ENCODE measurements at places on chromosomes 2 and 18.

DNA sequence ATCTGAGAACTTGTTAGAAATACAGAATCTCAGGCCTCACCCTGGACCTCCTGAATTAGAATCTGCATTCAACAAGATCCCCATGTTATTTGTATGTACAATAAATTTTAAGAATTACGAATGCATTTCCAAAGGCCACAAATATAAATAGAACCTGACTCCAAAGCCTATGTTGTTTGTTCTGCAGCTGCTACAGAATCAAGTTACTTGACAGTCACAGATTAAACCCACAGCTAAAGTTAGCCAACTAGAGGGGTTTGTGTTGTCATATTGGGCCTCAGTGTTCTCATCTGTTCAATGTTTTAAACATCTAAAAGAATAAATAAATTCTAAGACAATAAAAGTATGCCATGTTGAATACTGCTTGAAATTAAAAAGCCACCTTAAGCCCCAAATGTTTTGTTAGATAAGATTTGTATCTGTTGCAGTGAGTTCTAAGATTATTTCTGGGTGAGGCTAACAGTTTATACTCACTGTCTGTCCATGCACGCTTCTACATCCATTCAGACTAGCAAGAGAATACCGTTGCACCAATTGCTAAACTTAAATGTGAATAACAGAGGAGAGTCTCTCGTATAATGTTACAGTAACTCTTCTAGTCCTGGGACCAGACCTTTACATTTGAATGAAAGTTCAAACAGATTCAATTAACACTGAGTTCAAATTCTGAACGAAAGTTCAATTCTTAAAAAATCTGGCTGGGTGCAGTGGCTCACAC is 200.4 kb downstream of the MEMO1 start:
- DNase-seq: no peak

DNA sequence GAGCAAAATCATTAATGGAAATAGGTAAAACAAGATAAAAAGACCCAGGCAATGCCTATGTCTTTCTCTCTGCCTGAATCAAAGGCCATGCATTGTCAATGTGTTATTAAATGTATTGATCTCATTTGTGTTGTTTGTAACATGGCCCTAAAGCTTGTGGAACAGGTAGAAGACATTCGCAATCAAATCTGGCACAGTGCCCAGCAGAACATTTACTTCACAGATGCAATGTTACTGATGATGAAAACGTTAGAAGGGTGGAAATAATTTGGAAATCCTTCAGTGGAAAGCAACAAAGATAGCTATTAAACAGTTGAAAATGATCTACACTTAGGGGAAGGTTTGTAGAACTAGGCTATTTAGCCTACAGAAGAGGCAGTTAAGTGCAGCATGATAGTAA is 368.2 kb downstream of the EPHA4 start:
- DNase-seq: no peak

DNA sequence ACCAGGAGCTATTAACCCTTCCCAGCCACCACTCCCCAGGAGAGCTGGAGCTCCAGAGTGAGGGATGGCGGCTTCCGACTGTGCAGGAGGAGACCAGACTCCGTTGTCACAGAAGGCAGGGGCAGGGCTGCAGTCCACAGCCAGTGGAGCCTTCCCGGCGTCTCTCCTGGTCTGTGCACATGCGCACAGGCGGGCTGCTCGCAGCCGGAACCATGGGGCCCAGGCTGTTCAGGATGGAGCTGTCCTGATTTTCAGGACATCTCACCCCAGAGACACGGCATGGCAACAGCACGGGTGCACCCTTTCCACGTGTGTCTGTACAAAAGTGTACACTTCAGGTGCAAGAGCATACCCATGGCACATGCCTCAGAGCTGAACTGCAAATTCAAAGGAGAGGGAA is 28.9 kb downstream of the EIPR1 start:
- DNase-seq: peak; percentile 34

- DNase-seq: no peak
Measured at GRCh38 chr2:232779465-232779864, 3.1 kb upstream of the KCNJ13 start.

GRCh38 chr2:11103984-11104793 is 51.1 kb upstream of the SLC66A3 start:
- DNase-seq: no peak

DNA sequence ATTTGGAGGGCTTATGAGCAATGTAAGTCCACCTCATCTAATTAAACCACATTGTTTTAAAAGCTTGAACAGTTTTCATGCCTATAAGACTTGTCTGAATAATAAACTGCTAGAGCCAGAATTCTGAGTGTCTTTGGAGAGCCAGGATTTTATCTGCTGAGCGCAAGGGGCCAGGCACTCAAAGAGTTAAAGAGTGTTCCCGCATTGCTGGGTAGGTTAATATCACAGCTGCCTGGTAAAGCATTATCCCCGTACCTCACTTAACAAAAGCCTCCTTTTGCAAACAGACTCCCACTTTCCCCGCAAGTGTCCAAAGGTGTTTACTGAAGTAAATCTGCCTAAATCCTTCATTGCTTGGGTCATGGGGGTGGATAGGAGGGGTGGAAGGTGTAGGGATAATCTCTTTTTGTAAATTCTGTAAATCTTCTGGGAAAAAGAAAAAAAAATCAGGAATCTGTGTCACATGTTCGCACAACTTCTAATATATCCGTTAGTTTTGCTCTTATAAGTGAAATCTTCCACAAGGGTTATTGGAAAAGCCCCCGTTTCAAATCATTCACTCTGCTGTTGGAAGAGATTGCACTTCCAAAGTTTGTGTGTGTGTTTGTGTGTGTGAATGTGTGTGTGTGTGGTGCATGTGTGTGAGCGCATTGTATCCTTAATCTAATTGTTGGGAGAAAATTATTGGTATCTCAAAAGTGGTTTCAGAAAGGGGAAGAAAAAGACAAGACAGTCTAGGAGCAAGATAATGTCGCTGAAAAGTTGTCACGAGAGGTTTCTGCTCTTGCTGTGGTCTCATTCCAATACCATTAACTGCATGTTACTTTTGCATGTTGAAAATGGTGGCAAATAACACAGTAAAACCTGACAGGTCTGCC is 10.7 kb downstream of the ZEB2 start:
- DNase-seq: no peak

DNA sequence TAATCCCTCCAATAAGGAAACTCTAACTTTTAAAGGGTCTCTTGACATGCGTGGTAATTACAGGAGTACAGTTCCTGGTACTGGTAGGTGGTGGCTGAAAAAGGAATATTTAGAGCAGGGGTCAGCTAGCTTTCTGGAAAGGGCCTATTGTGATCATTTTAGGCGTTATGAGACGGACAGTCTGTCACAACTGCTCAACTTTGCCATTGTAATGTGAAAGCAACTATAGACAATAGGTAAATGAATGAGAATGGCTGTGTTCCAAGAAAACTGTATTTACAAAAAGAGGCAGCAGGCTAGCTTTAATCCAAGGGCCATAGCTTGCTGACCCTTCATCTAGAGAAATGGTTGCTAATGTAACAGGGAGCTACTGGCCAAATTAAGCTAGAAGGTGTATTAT is 177.7 kb upstream of the LRRTM1 start:
- DNase-seq: no peak

DNA sequence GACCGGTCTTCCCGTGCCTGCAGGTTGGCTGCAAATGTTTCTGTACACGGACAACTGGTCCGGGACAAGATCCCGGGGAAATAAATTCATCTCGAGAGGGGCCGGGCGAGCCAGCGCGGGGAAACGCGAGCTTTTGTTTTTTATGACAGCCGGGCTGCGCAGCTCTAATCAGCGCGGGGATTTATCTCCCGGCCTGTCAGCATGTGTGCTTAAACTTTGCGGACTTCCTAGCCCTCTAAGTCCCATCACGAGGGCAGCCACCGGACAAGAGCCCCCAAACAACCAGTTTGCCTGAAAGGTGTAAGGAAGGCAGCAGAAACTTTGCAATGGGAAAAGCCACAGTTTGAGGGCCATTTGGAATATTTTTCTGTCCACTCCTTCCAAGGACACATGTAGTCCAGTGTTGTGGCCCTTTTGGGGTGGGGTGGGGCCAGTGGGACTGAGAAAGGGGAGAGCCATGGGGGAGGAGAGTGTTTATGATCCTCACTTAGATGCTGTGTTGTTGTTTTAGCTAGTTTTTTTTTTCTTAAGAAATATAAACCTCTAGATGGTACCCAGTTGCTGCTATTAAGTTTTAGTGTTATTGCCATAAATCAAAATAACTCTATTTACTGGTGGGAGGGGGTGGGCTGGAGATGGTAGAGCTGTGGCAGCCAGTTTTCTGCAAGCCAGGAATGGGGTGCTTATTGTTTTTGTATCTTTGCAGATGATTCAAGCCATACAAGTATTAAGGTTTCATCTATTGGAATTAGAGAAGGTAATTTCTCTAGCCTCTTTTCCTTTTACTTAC is 6.0 kb downstream of the MEIS1 start:
- DNase-seq: no peak

DNA sequence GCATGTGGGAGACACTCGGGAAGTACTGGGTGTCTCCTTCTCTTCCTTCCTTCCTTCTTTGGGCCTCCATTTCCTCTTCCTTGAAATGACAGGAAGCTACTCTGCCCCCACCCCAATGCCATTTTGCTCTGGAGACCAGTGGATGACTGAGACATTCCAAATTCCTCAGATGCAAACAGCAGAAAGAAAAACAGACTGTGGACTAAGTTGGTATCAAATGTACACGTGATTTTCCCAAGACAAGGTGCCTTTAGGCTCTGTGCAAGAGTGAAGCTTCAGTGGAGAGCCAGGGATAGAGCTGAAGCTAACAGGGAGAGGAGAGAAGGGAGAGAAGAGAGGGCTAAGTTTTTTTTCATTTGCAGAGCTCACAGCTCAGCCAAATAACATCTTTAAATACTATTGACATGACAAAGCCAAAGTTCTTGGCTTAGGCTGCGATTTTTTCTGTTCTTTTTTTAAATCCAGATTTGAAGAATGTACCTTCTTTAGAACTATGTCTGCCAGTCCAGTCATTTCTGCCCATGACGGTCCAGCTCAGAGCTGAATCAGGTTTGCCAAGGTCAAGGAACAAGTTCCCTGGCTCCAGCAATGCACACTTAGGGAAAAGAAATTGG is 84.5 kb upstream of the LCLAT1 start:
- no peak for DNase-seq

- no peak for DNase-seq
Measured at GRCh38 chr2:205566606-205567168, 115.6 kb upstream of the NRP2 start.

DNA sequence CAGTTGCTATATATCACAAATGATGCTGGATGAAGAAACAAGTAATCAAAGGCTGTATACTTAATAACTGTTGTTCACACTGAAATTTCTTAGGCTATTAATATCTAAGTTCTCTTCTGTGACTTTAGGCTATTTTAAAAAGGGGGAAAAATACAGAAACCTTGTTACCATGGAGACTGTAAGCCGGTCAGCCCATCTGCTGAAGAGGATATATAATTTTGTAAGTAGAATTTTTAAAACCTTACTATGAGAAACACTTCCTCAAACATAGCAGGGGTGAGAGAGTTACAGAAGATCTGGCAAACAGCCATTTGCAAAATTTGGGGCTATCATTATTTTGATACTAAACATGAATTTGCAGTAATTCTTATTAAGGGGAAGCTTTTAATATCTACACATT is 27.8 kb downstream of the CACNB4 start:
- DNase-seq: no peak

- no peak for DNase-seq
Measured at GRCh38 chr2:204264085-204264553, 281.2 kb upstream of the PARD3B start.

GRCh38 chr2:108633409-108633808 is 85.9 kb upstream of the RANBP2 start:
- no peak for DNase-seq

DNA sequence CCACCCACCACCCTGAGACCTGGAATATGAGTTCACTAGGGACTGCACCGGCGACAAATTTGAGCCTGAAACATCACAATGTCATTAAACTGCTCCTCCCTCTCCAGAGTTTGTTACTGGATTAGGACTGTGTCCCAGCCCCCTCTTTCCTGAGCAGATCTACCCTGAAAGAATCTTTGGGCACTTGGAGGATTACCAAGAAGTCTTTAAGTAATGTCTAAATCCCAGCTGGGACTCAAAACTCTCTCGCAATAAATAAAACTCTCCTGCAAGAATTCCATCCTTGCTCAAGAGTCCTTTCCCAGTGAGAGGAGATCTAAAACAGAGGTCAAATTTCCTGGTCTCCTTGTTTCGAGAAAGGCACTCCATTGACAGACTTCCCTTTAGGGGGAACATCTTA is 20.9 kb downstream of the GKN2 start:
- no peak for DNase-seq

- DNase-seq: no peak
Measured at GRCh38 chr2:176984987-176985386, 227.6 kb upstream of the HNRNPA3 start.

GRCh38 chr2:235638541-235639427 is 144.9 kb downstream of the AGAP1 start:
- DNase-seq: no peak

- no peak for DNase-seq
Measured at GRCh38 chr2:26636935-26637334, 4.2 kb downstream of the CIB4 start.

- DNase-seq: no peak
Measured at GRCh38 chr2:18346344-18346743, 214.1 kb downstream of the RDH14 start.

DNA sequence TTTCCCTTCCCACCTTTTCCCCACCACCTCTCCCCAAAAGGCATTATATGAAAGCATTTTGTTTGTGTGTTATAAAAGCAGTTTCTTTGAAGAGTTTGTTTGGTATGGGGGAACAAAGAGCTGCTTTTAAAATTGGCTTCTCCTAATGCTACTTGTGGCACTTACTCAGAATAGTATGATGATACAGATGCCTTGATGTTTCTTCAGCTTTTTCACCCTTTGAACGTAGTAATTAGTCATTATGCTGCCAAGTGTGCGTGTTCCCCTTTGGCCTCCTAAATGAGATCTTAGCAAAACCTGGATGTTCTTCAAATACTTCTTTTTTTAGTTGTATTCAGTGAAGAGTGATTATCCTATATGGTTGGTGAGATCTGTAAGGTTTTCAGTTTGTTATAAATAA is 183.4 kb downstream of the PTGR3 start:
- no peak for DNase-seq

GRCh38 chr2:3670941-3671340 is 12.9 kb downstream of the ALLC start:
- DNase-seq: no peak

DNA sequence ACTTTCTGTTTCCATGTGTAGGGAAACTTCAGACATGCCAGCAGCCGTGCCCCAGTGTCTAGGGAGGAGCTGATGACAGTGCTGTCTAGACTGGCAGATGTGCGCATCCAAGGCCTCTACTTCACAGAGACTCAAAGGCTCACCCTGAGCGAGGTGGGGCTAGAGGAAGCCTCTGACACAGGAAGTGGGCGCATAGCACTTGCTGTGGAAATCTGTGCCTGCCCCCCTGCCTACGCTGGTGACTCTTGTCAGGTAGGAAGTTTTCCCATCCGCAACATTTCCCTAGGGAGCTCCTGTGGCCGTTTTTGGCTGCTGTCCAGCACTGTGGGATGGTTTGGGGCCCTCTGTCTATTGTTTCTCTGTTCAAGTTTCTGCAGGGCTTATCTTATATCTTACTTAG is 143.1 kb upstream of the TTC39C start:
- DNase-seq: peak; percentile 93

DNA sequence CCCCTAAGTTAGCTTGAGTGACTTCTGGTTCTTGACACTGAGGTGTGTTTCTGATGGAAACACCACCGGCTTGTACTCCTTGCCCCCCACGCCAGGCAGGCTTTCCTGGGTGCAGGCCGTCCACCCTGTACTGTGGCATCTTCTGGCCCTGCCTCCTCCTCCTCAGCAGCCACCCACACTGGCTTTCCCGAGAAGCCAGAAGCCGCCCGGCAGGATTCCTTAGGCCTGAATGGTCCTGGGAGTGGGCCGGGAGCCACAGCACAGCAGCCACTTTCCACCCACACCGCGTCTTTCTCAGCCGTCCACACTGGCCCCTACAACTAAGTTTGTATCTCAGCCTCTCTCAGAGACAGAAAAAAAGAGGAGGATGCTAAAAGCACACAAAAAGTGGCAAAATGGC is 2.1 kb upstream of the HSBP1L1 start:
- no peak for DNase-seq

Data from RWPE2 (cell line).